ENCODE measurements at places on chromosomes 3 and 15.

DNA sequence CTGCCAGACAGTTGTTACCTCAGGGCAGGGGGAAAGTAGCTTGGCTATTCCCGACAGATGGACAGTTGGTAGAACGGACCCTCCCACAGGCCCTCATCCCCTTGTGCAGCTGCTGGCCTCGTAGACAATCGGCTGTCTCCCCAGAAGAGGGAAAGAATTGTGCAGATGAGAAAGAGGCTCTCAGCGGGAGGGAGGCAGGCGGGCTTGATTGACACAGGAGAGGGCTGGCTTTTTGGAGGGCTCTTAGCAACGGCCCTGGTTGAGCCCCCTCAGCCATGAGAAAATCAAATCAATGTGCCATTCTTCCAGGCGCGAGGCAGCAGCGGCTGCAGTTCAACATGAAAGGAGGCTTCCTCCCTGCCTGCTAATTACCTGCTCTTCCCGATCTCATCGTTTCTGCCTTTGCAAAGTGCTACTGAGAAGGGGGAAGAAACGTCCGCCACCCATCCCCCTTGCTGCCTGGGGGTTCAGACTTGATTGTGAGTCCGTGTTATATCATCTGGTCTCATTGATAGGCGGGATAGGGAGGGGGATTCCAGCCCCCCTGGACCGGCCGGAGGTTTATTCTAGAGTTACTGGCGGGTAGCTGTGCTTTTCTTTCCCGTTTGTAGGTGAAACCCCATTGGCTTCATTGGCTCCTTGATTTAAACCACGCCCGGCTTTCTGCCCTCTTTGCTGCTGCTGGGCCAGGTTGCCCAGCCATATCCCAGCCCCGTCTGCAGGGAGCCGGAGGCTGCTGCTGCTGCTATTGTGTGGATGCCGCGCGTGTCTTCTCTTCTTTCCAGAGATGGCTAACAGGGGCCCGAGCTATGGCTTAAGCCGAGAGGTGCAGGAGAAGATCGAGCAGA is at the start of gene TAGLN3:
Gene TAGLN3 (plus strand): TSS at position 287 of the 848 bp plus-strand sequence. CDS start 501 bp downstream, at position 788.
- DNase-seq: peak; percentile 36

- no peak for DNase-seq
Observed at GRCh38 chr3:72407766-72408165, 440.5 kb downstream of the SHQ1 start.

GRCh38 chr3:27978440-27978839 is 256.3 kb upstream of the EOMES start:
- peak; percentile 26 for DNase-seq

DNA sequence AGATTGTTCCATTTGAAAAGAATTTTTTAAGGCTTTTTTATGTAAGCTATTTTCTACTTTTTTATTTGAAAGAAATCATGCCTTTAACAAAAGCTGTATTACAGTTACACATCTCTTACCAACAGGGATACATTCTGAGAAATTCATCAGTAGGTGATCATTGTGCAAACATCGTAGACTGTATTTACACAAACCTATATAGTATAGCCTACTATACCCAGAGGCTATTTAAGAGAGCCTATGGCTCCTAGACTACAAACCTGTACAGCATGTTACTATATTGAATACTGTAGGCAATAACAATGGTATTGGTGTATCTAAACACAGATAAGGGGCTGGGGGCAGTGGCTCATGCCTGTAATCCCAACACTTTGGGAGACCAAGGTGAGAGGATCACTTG is 43.1 kb downstream of the PEAK1 start:
- DNase-seq: no peak

- DNase-seq: no peak
Observed at GRCh38 chr3:47016086-47016933, 36.8 kb downstream of the NBEAL2 start.

GRCh38 chr3:66392966-66393332 is 107.9 kb downstream of the LRIG1 start:
- no peak for DNase-seq

DNA sequence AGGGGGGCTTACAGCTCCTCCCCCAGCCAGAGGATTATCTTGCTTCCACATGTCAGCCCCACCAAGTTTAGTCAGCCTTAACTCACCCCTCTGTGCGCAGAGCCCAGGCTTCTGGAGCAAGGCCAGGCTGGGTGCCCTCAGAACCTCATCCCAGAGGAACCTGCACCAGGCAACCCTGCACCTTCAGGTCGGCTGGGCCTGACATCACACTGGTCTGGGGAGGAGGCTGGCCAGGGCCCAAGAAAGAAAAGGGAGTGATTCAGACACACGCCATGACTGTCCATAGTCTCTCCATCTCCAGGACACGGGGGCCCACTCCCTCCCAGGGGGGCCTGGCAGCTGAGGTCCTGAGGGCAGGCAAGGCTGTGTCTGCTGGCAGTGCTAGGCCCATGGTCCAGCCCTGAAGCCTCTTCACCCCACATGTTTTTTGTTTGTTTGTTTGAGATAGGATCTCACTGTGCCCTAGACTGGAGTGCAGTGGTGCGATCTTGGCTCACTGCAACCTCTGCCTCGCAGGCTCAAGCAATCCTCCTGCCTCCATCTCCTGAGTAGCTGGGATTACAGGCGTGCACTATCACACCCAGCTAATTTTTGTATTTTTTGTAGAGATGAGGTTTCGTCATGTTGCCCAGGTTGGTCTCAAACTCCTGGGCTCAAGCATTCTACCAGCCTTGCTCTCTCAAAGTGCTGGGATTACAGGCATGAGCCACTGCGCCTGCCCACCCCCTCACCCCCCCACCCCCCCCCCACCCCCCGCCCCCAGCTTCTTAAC is 11.1 kb downstream of the TNK2 start:
- peak; percentile 82 for DNase-seq

GRCh38 chr15:65377105-65377975 is 462 bp downstream of the IGDCC3 start:
- peak; percentile 33 for DNase-seq

DNA sequence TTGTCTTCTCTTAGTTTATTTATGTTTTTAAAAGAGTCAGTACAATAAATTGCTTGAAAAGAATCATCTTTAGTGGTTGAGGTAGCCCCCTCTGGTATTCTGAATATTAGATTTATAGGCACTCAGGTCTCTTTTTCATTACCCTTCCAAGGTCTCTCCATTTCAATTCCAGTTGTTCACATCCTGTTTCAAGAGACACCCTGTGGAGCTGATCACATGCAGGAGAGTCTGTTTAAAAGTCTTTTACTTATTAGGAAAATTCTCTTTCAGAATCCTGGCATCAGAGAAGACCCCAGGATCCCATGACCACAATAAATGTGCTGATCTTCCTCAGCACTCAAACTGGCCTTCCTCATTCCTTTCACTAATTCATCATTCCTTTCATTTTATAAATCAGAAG is 195.7 kb downstream of the ZIC4 start:
- DNase-seq: no peak

DNA sequence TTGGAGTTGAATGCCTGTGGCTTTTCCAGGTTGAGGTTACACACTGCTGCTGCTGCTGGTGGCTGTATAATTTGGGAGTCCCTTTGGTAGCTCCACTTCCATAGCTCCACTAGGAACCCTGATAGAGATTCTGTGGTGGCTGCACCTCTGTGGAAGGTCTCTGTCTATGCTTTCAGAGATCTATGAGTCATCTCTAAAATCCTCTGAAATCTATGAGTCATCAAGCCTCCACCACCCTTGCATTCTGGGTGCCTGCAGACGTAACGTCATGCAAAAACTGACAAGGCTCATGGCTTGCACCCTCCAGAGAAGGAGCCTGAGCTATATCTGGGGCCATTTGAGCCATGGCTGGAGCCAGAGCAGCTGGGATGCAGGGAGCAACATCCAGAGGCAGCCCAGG is 1037.0 kb upstream of the CFAP20DC start:
- peak; percentile 0 for DNase-seq

DNA sequence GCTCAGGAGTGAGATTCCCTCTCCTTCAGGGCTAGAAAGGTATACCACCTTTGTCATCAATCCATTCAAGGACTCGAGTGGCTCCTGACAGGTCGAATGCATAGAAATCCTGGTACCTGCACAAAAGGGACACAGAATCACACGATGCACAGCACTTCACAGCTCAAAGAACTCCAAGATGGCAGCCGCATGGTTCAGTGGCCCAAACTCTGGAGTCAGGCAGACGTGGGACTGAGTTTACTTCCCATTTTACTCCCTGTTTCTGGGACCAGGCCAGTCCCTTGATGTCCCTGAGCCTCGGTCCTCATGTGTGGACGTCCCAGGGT is 536 bp downstream of the WDR73 start:
- no peak for DNase-seq

GRCh38 chr3:149494022-149494758 is 19.7 kb downstream of the TM4SF4 start:
- peak; percentile 60 for DNase-seq

- peak; percentile 64 for DNase-seq
Observed at GRCh38 chr3:11661827-11662226, 18.1 kb upstream of the VGLL4 start.

DNA sequence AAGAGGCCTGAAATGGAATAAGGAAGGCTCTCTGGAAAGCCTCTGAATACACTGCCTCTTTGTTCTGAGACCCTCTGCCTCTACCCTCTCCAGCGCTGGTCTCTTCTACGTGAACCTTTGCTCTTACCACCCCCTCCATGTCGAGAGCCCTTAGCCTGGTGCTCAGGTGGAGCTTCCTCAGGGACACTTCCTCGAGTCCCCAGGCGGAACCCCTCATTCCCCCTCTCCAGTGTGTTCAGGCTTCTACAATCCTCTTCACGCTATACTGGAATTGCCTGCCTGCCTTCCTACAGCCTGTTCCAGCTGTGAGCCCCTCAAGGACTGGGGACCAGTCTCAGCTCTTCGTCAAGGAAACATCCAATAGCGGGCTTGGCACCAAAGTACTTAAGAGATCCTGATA is 7.4 kb downstream of the STIMATE start:
- no peak for DNase-seq

All from EL (cell line).